Hematopoietic multipotent progenitor cell treated with erythropoietin and hydrocortisone succinate and interleukin-3 and kit ligand, for 17 days (in vitro differentiated cells): ENCODE measurements at places on chromosomes 1 and 21.

- no peak for DNase-seq
Measured at GRCh38 chr1:218557731-218558130, 212.6 kb downstream of the TGFB2 start.

DNA sequence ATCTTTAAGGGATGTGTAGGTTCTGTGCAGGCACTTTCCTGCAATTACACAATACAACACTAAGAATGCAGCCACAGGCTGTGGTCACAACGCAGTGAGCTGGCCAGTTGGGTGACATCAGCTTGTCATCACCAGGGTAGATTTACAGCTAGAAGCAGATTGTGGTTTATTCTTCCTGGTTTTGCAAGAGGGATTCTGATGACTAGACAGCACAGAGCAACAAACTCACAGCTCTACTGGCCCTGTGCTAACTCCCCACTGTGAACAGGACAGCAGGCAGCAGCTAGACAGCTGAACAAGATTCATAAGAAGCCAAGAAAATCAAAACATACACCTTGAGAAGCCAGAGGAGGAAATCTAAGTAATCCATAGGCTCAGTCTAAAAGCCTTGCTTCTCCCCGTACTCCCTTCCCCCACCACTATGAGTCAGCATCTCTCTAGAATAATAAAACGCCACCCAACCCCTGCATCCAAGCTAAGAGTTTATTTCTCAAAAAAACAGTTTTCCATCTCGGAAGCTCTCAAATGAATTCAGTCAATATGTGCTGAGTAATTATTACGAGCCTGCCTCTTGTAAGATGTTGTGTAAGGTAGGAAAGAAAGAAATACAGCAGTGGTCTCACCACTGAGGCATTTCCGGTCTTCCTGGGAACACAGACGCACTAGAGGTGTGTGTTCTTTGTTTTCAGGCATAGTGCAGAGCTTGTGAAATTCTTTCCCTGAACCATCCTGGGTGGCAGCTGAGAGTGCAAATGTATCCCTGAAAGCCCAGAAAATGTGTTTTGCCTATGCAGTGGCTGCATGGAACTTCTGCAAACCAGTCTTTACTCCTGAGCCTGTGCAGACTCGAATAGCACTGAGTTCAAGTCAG lies 162.8 kb downstream of the NTPCR start:
- no peak for DNase-seq

DNA sequence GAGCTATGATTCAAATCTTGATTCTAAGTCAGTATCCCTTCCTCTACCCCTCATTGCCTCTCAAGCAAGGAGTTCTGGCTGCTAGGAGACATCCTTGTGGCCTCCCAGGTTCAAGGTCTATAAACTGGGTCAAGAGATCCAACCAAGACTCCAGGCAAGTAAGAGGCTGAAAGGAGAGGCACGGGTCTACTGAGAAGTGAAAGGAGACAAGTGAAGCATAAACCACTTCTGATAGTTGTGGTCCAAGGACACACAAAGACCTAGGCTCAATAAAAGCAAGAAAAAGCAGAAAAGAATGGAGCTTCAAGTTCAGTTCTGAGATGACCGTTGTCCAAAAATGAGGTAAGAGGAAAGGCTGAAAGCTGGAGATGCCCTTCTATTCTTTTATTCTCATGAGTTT lies 17.8 kb upstream of the PPP2R5A start:
- no peak for DNase-seq

DNA sequence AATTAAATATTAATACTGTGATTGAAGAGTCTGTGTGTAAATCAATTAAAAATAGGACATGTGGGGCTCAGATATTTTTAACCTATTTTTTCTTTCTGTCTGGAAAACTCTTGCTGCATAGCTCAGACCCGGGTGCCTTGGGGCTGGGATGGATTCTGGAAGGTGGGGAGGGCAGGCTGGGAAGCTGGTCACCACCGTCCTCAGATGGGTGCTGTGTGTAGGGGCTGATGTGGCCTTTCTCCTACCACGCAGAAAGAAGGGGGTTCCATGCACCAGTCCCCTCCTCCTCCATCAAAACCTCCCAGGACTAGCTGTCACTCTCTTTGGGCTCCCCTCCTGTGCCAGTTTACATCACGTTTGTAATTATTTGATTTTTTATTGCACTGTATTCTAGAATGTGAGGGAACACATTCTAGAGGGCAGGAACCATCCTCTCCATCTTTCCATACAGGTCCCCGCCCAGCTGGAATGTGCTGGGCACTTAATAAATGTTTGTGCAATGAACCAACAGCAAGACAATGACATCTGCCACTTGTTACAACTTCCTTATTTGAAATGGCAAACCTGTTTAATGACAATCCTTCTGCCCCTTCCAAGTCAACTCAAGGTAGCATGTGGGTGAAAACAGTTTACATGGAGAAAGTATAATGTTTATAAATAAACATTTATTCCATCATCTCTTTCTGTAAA lies 104.3 kb downstream of the EDEM3 start:
- DNase-seq: no peak

DNA sequence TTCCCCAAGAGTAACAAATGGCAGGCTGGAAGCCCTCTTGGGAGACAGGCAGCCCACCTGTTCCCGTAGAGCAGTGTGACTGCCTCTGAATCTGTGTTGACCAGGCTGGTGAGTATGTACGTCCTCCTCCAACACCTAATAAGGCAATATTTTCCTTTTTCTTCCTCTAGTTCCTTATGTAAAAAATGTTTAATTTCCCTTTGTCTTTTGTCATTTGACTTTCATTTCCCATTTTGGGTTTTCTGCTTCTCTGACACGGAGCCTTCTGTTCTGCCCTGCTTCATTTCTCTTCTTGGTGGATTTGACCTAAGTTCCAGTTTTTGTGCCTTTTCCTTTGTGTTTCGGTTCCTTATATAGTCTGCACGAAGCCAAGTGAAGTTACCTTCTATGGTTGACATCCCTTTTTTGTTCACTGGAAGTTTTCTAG lies 65.8 kb upstream of the ATF3 start:
- DNase-seq: no peak

- DNase-seq: no peak
Measured at GRCh38 chr1:36359911-36360550, 25.7 kb downstream of the STK40 start.

DNA sequence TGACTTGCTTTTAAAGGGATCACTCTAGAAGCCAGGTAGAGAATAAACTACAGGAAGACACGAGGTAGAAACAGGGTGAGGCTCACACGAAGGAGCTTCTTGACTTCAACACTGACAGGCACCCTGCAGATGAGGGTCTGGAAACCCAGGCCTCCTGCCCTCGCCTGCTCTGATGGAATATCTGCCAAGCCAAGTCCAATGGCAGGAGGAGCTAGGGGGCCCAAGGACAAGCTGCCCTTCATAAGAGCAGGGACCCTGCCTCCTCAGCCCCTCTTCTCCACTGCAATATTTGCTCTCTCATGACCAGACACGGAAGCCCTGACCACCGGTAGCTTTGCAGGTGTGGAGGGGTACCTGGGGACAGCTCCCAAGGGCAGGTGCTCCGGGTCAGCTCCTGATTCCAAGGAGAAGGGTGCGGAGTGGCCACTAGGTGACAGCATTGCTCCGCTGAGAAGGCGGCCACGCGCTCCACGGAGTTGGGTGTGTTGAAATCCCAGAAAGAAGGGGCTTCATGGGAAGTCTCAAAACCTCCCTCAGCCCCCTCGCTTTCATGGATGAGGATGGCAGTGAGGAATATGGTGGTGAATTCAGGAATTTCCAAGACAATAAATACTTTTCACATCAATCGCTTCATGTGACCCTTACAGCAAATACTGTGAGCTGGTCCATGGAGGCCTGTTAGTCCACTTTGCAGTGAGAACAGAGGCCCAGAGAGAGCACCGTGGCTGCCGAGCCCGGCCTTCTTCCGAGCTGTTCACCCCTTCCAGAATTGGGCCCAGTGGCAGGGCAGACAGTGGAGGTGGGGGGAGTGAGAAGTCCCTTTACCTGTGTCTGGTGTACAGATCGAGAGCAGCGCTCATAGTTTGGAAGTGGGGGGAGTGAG lies 33.2 kb upstream of the PAX7 start:
- DNase-seq: peak; percentile 10

DNA sequence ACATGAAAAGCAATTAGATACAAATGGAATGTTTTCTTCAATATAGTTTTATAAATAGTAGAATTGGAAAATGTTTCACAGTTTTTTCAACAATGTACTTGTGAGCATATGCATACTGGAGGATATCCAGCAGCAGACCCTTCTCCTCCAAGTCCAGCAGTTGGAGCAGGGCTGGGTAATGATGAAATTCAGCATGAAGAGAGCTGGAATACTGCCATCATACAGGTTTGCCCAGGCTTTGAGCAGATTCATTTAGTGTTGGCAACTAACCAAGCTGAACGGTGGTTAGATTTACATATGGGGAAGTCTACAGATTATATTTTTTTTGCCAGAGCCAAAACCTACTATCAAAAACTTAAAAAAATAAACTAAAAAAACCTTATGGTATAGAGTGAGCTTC lies 38.3 kb downstream of the WDR3 start:
- DNase-seq: no peak

DNA sequence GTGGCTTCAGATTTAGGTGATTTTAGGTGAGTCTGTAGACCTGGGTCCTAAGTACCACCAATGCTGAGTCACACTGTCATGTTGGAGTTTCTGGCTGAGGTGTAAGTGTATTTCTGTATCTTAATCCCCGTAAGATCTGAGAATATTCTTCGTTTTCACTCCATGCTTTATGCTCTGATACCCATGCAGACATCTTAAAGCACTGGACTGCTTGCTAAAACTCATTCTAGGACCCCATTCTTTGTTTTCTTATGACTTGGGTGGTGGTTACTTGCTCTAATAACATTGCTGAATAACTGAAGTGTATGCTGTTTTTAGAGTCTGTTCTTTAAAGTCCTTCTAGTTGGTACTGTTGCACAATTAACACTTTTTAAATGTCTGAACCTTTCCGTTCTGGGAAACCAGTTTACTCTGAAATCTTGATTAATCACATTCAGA lies 36.6 kb downstream of the CDC42 start:
- no peak for DNase-seq

- no peak for DNase-seq
Measured at GRCh38 chr1:179043907-179044306, 18.2 kb downstream of the FAM20B start.

- DNase-seq: no peak
Measured at GRCh38 chr1:81449786-81450185, 350.9 kb upstream of the ADGRL2 start.

DNA sequence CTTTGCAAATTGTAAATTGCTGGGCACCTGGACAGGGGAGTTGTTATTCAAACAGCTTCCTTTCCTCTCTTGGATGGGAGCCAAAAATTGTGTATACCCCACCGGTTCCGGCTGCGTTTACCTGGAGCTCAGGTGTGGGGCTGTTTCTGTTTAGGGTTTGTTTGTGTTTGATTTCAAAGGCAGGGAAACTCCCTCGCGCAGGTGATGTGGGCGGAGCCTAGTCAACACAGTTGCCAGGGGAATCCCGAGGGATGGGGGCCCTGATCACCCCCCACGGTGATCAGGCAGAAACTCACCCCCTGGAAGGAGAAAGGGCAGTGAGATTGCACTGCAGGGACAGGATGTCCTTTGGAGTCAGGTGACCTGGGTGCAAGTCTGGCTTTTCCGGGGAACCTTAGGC lies 28.3 kb downstream of the CDCP2 start:
- DNase-seq: no peak

DNA sequence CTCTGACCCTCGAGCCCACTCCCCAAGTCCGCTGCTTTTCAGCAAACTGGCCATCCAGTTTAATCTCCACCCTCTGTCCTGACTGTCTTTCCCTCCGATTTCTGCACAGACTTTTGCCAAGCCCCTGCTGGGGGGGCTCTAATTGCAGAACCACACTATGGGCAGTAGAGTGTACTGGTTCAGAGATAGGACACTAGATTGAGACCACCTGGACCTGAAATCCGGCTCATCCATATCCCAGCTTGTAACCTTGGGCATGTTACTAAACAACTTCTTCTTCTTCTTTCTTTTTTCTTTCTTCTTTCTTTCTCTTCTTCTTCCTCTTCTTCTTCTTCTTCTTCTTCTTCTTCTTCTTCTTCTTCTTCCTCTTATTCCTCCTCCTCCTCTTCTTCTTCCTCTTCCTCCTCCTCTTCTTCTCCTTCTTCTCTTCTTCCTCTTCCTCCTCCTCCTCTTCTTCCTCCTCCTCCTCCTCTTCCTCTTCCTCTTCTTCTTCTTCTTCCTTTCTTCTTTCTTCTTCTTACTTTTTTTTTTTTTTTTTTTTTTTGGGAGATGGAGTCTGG lies 7.7 kb downstream of the LRRC71 start:
- no peak for DNase-seq

- DNase-seq: no peak
Measured at GRCh38 chr1:153231785-153232184, 14.4 kb downstream of the PRR9 start.

DNA sequence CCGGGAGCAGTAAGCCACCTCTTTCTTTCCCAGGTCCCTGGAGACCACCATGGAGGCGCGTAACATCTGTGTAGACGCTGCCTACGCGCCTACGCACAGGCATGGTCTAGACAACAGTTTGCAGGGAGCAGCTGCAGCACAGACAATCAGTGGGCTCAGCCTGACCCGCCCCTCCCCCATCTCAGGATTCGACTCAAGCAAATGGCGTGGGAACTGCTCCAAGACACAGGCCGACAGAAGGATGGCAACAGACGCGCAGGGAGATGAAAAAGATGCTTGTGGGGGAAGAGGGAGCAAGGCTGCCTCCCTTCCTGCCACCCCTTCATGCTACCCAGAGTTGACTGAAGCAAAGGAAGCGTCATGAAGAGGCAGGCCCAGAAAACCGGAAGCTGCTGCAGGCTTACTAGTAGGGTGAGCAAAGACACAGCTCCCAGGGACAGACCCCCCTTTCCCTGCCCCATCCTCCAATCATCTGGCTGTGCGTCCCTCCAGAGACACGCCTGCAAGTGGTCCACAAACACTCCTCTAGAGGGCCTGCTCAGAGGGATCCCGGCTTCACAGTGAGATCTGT lies 19.5 kb downstream of the STK40 start:
- no peak for DNase-seq

DNA sequence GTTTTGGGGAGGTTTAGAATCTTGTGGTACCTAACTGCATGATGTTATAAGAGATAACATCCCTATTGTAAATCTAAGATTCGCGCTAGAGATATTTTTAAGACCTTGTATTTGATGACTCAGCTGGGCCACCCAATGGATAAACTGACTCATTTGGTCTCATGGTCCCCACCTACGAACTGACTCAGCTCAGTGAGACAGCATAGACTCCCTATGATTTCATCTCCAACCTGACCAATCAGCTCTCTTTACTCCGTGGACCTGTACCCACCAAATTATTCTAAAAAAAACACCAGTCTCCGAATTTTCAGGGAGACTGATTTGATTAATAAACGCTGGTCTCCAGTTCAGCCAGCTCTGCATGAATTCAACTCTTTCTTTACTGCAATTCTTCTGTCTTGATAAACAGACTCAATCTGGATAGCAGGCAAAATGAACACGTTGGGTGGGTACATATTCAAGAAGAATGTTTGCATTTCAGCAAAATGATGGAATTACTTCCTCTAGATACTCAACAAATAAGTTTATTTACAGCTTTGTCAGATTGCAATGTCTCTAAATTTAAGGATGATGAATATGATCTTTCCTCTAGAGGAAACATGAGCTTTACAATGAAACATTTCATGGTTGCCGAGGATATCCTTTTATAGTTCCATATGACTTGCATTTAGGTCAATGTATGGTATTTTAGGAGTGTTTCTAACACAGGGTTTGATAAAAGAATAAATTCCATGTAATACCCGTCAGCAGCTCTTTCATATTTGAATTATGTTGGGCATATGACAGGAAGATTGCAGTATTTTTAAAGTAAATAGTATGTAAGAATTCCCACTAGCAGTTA lies 516.6 kb upstream of the RGS18 start:
- DNase-seq: no peak
